ENCODE measurements at places on chromosomes 11 and 22. TPM values are rescaled to one million over a fixed set of nuclear protein-coding genes. Genes with fewer than 3 reads are reported as not detected.
A peak's percentile ranks its signal among the peaks of the same experiment; 100 is the strongest.

FADS3 gene
- 16.5 TPM for polyA plus RNA-seq

C11orf97 gene
- polyA plus RNA-seq = not detected

MISFA gene
- polyA plus RNA-seq = 8.8 TPM

UQCR10 gene
- 82.7 TPM for polyA plus RNA-seq

KMT5B gene
- polyA plus RNA-seq = 75.0 TPM

FIBIN gene
- polyA plus RNA-seq = 93.3 TPM

TUB gene
- polyA plus RNA-seq = 25.7 TPM

DNA sequence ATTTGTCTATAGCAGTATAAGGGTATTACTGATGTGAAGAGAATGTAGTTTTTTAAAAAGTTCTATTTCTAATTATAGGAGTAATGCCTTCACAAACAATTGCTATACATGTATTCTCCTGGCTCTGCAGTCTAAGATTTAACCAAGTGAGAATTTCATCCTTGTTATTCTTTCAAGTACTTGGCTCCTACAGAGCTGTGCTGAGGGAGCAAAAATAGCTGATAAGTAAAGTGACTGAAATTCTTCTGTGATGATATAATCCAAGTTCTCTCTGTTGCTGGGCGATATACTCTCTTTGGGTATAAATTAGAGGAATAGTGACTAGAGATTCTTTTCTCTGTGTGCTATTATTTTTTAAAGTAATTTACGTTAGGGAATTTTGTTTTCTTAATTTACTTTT lies 68.0 kb downstream of the PGR start:
- no peak for DNase-seq

- no peak for DNase-seq
These were observed 415.6 kb upstream of the NARS2 start for GRCh38 chr11:78990261-78990660.

GRCh38 chr22:29901354-29901753 lies 18.4 kb downstream of the MTMR3 start:
- no peak for DNase-seq

- DNase-seq = no peak
These were observed 20.6 kb downstream of the CYTH4 start for GRCh38 chr22:37302674-37303555.

DNA sequence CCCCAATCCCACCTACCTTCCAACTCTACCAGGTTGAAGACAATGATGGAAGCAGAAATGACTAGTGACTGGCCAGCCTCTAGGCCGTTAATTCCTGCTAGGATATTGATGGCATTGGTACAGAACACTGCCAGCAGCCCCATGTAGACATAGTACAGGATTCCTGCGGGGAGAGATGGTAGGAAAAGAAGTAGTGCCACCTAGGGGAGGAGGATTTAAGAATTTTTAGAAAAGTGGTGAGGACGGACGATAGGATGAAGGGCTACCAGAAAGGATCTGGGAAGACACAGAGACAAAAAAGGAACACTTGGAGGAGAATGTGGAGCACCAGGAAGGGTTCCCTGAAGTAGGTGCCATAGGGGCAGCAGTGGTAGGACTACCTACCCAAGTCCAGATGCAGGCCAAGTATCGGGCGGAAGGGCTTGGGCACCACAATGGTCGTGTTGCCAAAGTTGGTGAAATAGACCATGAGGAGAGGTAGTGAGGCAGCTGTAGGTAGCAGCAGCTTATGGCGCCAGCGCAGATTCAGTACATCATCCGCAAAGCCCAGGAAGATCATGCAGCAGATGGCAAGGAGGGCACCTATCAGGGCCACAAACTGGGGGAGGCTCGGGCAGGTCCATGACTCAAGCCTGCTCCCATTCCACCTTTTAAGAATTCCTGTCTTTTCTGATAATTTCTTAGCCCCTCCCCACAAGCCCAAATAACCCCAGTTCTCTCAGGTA lies 1.2 kb downstream of the DPAGT1 start:
- no peak for DNase-seq

DNA sequence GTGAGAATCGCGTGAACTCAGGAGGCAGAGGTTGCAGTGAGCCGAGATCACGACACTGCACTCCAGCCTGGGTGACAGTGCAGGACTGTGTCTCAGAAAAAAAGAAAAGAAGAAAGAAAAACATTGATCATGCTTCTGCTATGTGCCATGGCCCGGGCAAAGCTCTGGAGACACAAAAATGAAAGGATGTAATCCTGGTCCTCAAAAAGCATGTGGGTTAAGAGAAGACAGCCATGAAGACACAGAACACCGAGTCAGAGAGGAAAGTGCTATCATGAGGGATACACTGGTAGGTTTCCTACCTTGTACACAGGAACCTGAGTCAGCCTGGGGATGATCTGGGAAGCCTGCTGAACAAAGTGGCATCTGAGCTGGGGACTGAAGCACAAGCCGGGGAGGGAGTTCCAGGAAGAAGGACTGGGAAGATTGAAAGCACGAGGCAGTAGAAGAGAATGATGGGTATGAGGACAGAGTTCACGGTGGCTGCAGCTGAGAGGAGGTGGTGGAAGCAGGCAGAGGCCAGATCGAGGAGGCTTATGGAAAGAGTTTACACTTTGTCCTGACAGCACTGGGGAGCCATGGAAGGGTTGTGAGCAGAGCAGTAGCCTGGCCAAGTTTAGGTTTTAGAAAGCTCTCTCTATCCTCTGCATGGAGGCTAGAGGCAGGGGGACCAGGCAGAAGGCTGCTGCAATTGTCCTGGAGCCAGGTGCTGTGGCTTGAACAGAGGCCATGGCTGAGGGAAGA lies 9.9 kb upstream of the MAFF start:
- no peak for DNase-seq

DNA sequence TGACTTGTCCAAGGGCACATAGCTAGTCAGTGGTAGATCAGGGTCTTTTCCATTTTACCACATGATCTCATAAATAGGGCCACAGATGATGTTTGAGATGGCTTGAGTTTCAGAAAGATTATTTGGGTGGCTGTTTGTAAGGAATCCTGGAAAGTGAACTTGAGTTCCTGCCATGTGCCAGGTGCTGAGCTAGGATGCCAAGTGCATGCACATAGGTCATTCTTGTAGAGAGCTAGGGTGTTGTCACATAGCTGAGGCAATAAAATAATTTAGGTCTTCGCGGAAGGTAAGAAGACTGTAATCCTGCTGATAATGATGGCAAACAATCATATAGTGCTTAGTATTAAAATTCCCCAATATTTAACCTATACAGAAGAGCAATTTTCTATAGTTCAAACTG lies 1162.6 kb upstream of the TENM4 start:
- DNase-seq = no peak

DNA sequence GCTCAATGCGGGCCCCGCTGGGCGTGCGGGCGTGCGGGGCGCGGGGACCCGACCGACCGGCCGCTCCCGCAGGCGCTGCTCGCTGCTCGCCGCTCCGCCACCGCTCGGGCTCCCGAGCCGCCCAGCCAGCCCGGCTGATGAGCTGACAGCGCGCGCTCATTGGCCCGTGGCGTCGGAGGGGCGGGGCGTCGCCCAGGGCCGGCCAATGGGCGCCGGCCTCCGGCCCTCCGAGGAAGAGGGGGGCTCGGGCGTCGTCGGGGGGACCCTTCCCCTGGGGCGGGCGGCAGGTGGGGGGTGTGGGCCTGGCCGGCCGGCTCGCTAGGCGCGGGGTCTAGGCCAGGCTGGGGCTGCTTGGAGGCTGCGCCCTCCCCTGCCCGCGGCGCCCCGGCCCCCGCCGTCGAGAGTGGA lies at the start of gene SCUBE1:
Gene SCUBE1 (minus strand): TSS at position 111 of the 408 bp plus-strand sequence. CDS start 111 bp downstream, outside the sequence.
- DNase-seq = peak; percentile 45

GRCh38 chr11:90250970-90251369 lies 28.1 kb upstream of the CHORDC1 start:
- DNase-seq = no peak

GRCh38 chr11:129881570-129882170 lies 13.7 kb downstream of the NFRKB start:
- DNase-seq = no peak

DNA sequence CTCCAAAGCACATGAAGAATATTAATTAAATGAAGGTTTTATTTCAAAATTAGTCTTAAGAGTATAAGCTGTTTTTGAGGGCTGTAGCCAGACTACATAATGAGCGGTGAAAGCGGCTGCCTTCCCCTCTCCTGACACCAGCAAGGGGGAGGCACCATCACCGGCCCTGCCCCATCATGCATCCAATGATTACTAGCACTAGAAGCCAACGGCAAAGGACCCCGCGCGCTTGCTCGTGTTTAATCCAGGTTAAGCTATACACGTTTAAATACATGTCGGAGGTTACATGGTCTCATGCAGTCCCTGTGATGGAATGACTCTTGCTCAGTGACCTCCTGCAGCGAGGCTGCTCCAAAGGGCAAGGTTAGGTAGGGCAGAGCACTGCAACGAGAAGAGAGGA lies 50.3 kb downstream of the FEZ1 start:
- DNase-seq = no peak

GRCh38 chr11:118074785-118075184 lies 2.1 kb upstream of the TMPRSS4 start:
- DNase-seq = no peak

GRCh38 chr11:47056261-47056915 lies 119.8 kb downstream of the CSTPP1 start:
- DNase-seq = no peak

- DNase-seq = peak; percentile 58
These were observed 67.3 kb upstream of the NUP50 start for GRCh38 chr22:45096256-45096907.
